Fibroblast of lung (primary cell): ENCODE measurements at places on chromosomes 7 and 10.

- H3K27me3 ChIP-seq, result no peaks in the 10 kb centered on the region
- H3K4me1 ChIP-seq, result no peaks in the 10 kb centered on the region
Observed at GRCh38 chr10:3363311-3364045, 190.9 kb upstream of the PITRM1 start.

DNA sequence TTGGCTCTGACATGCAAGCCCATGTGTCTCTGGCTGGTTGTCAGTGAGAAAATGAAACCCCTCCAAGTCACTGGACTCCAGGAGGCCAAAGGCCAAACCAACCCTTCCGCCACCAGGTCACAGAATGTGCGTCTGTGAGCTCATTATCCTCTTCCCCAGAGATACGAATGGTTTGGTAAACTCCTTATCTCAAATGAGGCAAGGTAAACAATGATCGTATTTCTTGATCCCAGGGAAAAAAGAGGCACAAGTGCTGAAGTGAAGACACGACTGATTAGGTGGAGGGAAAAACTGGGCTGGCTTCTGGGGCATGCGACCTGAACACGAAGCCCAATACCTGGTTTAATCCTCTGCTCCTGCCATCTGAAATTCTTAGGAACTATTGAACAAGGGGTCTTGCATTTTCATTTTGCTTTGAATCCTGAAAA lies 70.6 kb upstream of the ARID5B start:
- no peaks in the 10 kb centered on the region for H3K27me3 ChIP-seq
- H3K4me3 ChIP-seq, result no peak overlapping the region
- DNase-seq, result no peak
- peaks cover 4% of the 10 kb centered on the region for H3K4me1 ChIP-seq

GRCh38 chr10:27241010-27241651 lies 534 bp upstream of the ACBD5 start:
- no peaks in the 10 kb centered on the region for H3K36me3 ChIP-seq
- DNase-seq, result no peak
- H3K27me3 ChIP-seq, result no peaks in the 10 kb centered on the region

DNA sequence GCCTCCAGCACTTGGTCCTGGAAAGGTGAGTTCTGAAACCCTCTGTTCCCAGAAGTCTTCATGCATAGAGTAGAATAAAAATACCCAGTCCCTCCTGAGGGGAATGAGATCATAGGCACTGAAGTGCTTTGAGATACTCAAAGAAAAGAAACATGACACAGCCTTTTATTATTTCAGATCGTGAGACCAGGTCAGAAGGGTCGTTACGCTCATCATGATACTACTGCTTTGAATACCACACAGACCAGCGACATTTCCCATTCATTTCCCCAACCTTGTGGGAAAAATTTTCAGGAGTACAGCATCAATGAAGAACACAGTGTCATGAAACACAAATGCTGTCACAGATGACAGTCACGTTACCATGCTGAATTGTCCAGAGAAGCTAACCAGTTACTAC lies 15.0 kb downstream of the CLRN3 start:
- no peak for DNase-seq
- H3K27me3 ChIP-seq, result no peaks in the 10 kb centered on the region
- no peak overlapping the region for H3K27ac ChIP-seq
- no peaks in the 10 kb centered on the region for H3K36me3 ChIP-seq
- H3K4me3 ChIP-seq, result no peak overlapping the region

- H3K4me1 ChIP-seq, result no peaks in the 10 kb centered on the region
- H3K36me3 ChIP-seq, result peaks cover 1% of the 10 kb centered on the region
- DNase-seq, result no peak
- no peak overlapping the region for H3K4me3 ChIP-seq
- H3K27ac ChIP-seq, result no peak overlapping the region
Observed at GRCh38 chr10:101968286-101968939, 87.6 kb downstream of the ARMH3 start.

GRCh38 chr7:47438411-47439029 lies 143.4 kb downstream of the TNS3 start:
- peaks cover 6% of the 10 kb centered on the region for H3K36me3 ChIP-seq
- no peak overlapping the region for H3K4me3 ChIP-seq
- no peak overlapping the region for H3K27ac ChIP-seq

- DNase-seq, result no peak
- no peak overlapping the region for H3K4me3 ChIP-seq
- no peaks in the 10 kb centered on the region for H3K36me3 ChIP-seq
- H3K27me3 ChIP-seq, result no peaks in the 10 kb centered on the region
Observed at GRCh38 chr10:120262857-120263547, 194.0 kb upstream of the PLPP4 start.

GRCh38 chr7:114534953-114535352 lies 120.3 kb downstream of the FOXP2 start:
- H3K4me3 ChIP-seq, result no peak overlapping the region
- H3K36me3 ChIP-seq, result no peaks in the 10 kb centered on the region
- no peak overlapping the region for H3K27ac ChIP-seq
- no peak for DNase-seq
- H3K4me1 ChIP-seq, result no peaks in the 10 kb centered on the region
- H3K27me3 ChIP-seq, result no peaks in the 10 kb centered on the region

DNA sequence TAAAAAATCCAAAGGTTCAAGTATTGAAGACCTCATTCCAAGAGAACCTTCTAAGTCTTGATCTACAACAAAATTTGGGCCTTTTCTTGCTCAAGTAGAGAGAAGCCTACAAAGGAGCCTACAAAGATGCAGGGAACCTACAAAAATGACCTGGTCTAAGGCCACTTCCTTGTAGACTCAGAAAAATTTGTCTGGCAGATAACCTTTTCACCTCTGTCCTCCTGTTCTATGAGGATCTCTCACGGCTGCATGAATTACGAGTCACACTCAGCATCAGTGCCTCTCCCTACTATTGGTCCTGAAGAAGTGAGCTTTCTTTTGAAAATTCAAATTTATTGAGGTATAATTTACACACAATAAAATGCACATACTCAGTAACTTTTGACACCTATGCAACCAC lies 29.3 kb downstream of the CCNJ start:
- no peak for DNase-seq
- no peaks in the 10 kb centered on the region for H3K27me3 ChIP-seq
- H3K4me3 ChIP-seq, result no peak overlapping the region
- no peaks in the 10 kb centered on the region for H3K36me3 ChIP-seq
